ENCODE measurements at places on chromosomes 11 and 22. TPM values are rescaled to one million over a fixed set of nuclear protein-coding genes. Genes with fewer than 3 reads are reported as not detected.

The SIAE gene
- total RNA-seq: 41.6 TPM

The TSPAN18 gene
- 46.4 TPM for total RNA-seq

The RPS6KA4 gene
- 42.4 TPM for total RNA-seq

The CSTF3 gene
- total RNA-seq: 17.9 TPM

- H3K27ac ChIP-seq: no peak overlapping the region
- no peaks in the 10 kb centered on the region for H3K4me1 ChIP-seq
- no peaks in the 10 kb centered on the region for H3K36me3 ChIP-seq
These were observed 173.3 kb downstream of the GRIA4 start for GRCh38 chr11:105783216-105783615.

DNA sequence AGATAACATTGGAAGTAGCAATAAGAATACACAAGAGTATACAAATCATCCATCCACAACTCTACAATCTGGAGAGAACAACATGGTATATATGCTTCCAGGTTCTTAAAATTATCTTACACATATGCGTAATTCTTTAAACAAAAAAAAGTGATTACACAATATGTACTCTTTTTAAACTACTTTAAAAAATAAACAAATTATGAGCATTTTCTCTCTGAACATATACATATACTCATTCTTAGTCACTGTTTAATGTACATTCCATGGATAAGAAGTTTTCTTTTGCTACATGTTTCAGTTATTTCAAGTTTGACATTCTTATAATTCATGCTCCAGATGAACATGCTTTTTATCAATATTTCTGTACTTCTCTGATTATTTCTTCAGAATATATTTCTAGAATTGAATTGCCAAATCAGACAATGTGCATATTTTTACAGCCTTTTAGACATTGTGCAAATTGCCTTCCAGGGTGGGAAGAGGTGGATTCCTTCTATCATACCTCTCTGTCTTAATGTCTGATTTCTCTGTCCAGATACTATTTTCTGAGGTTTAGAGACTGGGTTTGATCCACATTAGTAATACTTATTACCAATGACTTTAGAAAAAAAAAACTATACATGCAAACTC lies 551.6 kb downstream of the METTL15 start:
- no peaks in the 10 kb centered on the region for H3K36me3 ChIP-seq
- no peak overlapping the region for H3K4me3 ChIP-seq
- no peak overlapping the region for H3K27ac ChIP-seq
- no peak for DNase-seq

DNA sequence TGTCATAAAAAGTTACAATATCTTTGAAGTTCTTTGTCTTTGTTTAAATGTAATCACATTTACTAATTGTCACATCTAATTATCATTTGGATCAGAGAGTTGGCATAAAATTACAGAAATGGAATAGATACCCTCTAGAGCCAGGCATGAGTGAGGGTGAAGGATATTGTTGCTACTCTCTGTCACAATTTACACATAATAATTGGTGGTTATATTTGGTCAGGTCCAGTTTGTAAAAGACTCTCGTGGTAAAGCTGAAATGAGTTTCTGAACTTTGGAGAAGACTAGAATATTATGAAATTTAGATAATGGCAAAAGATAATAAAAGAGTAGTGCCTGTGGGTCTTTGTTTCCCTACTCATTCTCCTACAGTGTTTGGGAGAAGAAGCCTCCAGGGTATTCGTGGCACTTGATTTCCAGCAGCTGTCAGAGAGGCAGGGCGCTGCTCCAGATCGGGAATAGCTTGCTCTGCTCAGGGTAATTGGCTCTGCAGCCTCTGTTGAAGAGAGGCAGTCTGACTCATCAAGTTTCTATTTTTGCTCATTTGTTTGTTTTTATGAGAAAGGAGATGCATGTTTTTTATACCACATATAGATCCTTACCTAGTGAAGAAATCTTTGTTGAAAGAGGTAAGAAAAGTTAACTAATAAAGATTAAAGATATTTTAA lies 349.9 kb downstream of the CNTN5 start:
- DNase-seq: no peak
- H3K27me3 ChIP-seq: no peaks in the 10 kb centered on the region
- H3K4me1 ChIP-seq: no peaks in the 10 kb centered on the region
- no peak overlapping the region for H3K4me3 ChIP-seq
- no peak overlapping the region for H3K27ac ChIP-seq

Measured in upper lobe of right lung (tissue), 1 donor.